ENCODE measurements at places on chromosomes 11 and 22.

DNA sequence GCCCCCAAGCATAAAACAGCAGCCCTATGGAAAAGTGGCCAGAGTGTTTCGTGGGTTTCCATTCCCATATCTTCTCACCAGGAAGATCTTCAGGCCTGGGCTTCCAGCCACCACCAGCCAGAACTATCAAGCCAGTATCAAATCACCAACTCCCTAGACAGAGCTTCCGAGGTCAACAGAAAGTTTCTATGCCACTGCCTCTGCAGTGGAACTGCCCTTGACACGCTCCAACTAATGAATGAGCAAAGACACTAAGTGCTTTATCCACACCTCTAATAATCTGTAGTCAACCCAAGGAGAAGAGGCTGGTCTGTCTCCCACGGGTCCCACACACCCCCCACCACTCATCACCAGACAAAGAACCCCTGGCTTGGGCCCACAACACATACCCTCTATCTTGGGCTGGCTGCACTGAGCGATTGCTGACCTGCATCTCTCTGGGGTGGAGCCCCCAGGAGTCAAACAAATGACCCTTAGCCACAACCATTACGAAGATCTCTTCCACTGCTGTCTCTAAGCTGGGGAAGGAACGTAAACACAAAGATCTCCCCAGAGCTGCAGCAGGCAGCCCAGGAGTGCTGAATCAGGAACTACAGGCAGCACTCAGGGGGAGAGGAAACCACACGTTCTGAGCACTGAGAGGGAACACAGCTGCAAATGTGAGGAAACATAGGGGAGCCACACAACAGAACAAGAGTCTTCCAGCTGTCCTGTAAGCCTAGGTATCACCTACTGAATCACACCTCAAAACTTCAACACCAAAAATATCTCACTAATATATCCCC is 9.7 kb downstream of the OR5AN1 start:
- no peak for ATAC-seq

DNA sequence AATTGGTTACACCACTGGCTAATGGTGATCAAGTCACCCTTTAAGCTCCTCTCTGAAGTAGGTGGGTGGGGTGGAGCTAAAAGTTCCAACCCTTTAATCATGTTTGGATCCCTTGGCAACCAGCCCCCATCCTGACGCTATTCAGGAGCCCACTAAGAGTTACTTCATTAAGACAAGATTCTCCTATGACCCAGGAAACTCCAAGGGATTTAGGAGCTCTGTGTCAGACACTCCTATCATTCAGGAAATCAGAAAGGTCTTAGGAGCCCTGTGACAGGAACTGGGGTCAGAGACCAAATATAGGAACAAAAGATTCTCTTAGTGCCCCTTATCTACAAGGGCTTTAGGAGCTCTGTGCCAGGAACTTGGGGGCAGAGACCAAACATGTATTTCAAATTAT is 141.3 kb downstream of the ATG16L2 start:
- ATAC-seq: no peak

- no peak for ATAC-seq
These were observed 88.2 kb upstream of the LDLRAD3 start for GRCh38 chr11:35855671-35856070.

DNA sequence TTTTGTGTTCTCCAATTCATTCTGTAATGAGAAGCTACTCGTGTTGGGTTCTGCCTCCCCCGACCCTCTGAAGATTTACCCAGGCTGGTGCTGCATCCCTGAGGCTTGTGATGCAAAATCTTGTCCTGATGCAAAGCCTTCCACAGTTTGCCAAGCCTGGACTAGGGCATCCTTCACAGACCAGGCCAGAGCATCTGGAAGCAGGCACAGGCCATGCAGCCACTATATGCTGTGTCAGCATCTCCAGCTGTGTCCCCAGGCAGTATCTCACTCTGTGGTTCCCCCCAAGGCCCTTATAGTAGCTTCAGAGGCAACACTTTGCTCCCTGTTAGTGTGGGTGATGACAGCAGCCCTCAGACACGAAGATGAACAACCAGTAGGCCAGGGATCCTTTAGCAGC is 77.3 kb upstream of the RCN1 start:
- ATAC-seq: no peak

- peak; percentile 83 for ATAC-seq
These were observed 27.8 kb upstream of the PPARA start for GRCh38 chr22:46122511-46122971.

DNA sequence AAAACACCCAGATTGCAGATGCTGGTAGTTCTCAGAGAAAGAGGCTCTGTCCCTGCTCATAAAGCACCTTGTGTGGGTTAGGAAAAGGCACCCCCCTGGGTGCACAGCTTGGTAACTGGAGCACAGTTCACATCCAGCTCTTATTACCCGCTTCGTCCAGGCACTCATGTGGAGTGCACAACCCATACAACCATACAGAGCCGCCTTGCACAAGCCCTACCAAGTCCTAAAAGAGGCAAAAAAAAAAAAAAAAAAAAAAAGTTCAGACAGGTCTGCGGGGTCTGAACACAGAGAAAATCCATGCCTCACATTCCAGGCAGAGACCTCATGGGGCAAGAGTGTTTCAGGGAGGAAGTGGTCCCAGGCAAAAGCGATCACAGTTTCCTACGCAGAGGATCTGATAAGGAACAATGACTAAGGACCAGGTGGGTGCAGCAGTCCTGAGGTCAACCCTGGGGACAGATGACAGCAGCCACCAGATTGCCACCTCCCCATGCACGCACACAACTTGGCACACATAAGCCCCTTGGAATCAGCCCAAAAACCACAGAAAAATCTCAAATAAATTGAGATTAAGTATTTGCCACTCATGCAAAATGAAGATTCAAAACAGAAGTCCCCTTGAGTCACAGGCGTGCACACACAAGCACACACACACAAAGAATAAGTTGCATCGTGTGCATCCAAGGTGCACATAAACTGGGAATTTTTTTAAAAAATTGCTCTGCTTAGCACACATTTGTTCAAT is 12.3 kb downstream of the MB start:
- ATAC-seq: peak; percentile 93

- ATAC-seq: no peak
These were observed 2.4 kb upstream of the TTC36 start for GRCh38 chr11:118524757-118525470.

DNA sequence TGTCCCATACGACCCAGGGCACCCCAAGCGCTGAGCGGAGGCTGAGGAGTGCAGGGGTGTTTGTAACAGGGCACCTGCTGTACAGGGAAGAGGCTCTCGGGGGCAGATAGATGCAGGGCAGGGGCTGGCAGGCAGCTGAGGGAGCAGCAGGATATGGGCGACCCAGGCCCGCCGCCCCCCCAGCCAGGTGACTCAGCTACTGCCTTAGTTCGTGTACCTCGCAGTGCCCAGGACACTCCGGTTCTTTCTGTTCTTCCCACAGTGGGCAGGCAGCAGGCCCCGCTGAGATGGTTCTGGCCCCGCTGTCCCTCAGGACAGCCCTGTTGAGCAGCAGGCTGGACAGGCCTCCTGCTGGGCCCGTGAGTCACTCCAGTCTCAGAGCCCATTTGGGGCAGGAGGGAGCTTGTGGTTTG is 16.2 kb downstream of the PHLDA2 start:
- ATAC-seq: no peak

DNA sequence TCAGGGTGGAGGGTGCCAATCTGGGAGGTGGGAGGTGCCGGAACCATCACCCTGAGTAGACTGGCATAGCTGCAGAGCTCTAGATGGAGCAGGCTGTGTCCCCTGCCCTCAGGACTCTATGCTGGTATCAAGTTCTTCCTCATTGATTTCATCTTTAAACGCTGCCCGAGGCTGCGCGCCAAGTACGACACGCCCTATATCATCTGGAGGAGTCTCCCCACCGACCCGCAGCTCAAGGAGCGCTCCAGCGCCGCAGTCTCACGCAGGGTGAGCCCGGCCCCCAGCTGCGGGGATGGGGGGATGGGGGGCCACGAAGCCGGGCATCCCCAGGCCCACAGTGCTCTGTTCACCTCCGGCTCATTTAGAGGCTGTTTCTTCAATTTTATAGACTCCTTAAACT is 52.5 kb downstream of the GRAMD4 start:
- ATAC-seq: no peak

DNA sequence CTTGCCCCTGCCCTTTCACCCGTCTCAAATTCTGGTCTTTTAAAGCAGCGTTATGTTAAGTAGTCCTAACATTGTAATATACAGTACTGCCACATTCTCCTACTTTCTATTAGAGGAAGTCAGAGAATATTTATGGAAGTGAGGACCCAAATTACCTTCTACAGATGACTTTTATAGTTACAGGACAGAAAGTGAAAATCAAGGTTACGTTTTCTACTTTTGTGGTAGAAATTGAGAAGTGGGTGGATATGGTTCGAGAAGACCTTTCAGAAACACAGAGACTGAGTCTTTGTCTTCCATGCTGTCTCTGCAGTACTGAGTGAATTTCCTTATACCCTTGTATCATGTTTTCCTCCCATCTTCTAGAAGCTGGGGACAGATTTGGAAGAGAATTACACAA is 17.1 kb downstream of the SC5D start:
- ATAC-seq: peak; percentile 73

- ATAC-seq: no peak
These were observed 119.2 kb downstream of the ETS1 start for GRCh38 chr11:128468111-128468510.

- ATAC-seq: no peak
These were observed 423.0 kb downstream of the DYNC2H1 start for GRCh38 chr11:103532133-103532788.

GRCh38 chr22:26484360-26484706 is 656 bp downstream of the SRRD start:
- peak; percentile 7 for ATAC-seq

DNA sequence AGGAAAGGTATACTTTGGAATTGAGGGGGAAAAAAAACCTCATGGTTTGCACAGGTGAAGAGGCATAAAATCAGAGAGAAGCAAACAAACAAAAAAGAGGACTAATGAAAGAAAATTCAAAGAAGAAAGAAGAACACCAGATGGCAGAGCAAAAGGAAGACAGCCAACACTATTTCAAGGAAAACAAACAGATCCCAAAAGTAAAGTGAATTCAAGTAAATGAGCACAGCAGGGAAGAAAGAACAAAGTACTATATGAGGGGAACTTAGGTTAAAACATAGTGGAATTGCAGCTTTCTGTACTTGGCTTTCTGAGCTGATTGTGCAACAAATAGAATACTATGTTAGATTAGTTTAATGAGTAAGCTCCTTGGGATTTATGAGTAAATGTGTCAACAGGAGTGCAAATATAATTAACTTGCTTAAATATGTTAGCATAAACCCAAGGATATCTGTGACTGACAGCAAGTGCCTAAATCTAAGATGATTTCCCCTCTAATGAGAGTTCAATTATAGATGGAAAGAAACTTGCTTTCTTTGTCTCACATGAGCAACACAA is 404.6 kb upstream of the CNTN5 start:
- no peak for ATAC-seq

DNA sequence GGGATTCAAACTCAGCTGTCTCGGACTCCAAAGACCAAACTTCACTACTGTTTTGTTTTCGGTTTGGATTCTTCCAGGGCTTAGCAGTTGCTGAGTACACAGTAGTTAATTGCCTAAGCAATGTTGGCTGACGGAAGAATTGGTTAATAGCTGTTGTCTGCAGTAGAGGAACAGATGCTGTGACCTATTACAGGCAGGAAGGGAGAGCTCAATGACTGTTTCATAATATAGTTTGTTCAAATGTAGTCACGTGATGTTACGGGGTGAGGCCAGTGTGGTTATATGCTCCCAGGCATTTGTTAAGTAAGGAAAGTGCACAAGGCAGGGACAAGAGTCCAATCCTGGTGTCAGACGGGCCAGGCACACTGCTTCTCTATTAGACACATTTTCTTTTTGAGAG is 222.6 kb upstream of the CCDC90B start:
- no peak for ATAC-seq

- peak; percentile 46 for ATAC-seq
These were observed 24.1 kb upstream of the APLNR start for GRCh38 chr11:57260937-57261783.

- ATAC-seq: no peak
These were observed 85.0 kb upstream of the RCN1 start for GRCh38 chr11:32005786-32006416.

DNA sequence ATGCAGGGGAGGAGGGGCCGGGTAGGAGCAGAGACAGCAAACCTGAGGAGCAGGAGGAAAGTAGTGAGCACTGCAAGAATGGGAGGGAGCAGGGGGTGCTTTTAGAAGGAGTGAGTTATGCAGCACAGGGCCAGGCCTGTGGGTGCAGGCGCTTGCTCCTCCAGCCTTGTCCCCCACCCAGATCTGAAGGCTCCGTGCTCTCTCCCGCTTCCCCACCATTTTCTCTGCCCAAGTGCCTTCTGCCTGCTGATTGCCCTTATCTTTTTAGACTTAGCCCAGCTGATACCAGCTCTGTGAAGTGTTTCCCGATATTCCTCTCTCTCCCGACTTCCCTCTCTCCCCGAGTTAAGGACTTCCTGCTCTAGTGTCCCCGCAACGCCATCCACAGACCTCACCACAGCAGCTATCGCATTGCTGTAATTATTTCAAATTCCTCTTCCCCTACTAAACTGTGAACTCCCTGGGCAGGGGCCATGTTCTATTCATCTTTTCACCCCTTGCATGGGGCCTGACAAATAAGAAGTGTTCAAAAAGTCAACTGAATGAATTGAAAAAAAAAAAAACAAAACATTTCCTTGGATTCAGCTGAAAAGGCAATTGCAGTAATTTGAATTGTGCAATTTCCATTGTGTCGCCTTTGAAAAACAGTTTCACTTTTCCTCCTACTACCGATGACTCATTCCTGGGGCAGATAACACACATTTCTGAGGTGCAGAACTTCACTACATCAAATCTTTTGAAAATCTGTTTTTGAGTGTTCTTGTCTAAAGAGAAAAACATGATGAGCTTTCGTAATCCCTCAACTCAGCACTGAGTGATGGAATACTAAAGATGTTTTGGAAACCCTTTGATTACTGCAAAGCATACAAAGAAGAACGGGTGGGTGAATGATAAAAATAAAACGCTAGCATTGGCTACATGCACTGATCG is 69.7 kb upstream of the BMAL1 start:
- peak; percentile 90 for ATAC-seq

GRCh38 chr11:110522471-110522870 is 92.7 kb downstream of the FDX1 start:
- no peak for ATAC-seq

- ATAC-seq: no peak
These were observed 456 bp upstream of the SPI1 start for GRCh38 chr11:47378836-47379170.

DNA sequence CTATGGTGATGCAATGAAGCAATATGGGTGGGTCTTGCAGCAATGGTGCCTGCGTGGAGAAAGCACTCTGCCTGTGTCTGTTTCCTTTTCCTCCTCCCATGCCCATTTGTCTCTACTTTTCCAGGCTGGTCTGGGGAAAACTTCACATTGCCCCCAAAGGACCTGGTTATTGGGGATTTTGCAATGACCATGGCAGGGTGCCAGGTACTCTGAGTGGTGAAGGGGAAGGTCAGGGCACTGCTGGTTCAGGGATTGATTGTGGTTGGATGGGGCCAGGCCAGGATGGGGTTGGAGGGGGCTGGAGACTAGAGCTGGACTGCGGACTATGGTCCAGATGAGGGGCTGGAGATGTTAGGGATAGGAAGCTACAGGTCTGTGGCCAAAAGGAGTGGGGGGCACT is 92.1 kb downstream of the INSC start:
- ATAC-seq: no peak

Measured in activated T-helper 17 cell treated with anti-CD3 and anti-CD28 coated beads, Interleukin-2, amount 50 U/mL, for 72 hours (primary cell).